ENCODE measurements at places on chromosomes 4 and X.

DNA sequence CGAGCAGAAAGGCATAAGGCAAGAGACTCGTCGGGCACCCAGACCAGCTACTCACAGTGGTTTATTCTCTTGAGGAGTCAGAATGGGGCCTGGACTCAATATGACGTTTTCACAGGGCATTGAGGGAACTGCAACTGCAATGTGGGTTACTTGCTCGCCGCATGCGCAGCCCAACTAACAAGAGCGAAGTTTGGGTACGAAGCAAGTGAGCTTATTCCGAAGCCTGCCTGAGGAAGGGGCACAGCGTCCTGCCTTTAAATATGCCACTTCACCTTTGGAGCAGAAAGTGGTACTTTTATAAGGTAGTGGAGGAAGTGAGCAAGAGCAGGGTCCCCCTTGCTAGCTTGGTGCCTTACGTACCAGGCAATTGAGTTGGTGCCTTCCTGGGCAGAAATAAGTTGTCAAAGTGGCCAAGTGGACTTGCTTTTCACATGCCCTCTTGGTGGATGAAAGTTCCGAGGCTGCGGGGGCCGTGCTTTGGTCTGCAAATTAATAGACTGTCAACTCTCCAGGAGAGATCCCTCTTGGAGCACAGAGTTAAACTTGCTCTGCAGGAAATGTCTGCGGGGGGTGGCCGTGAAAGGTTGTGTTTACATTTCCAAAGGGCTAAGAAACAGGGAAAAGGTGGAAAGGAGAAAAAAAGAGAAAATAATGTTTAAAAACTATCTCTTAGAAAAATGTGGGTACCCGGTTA is 480.4 kb downstream of the TRIML1 start:
- DNase-seq = no peak

- DNase-seq = no peak
Measured at GRCh38 chrX:25810202-25810601, 327.9 kb upstream of the MAGEB18 start.

DNA sequence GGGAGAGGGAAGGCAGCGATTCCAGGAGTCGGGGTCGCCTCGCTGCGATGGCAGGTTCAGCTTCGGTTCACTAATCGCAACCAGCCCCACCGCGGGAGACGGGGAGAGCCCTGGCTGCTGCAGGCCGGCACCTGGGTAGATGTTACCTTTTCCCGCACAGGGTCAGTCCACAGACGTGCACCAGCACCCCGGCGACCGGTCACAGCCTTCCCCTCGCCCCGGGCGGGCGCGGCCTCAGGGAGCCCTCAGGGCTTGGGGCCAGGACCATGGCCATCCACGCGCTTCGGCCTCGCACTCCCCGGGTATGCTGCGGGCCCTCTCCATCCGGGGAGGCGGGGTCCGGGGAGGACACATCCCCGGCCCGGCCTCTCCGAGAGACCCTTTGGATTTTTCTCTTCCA is 26.1 kb upstream of the EXOC1L start:
- DNase-seq = no peak

DNA sequence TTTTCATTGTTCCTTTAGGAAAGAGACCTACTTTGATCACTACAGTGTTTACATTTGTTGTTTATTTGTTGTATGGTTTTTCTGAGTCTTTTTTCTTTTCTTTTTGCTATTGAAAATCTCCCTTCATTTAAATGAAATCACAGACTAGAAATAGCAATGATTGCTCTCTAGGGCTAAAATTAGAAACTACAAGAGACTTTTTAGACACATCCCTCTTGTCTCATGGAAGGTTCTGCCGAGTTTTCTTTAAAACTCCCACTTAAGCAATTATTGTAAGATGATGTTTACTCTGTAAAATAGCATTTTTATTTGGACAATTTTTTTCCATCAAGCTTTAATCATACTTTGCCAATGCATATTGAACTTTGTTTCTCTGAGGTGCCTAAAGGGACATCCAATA is 136.6 kb downstream of the PALLD start:
- DNase-seq = no peak

DNA sequence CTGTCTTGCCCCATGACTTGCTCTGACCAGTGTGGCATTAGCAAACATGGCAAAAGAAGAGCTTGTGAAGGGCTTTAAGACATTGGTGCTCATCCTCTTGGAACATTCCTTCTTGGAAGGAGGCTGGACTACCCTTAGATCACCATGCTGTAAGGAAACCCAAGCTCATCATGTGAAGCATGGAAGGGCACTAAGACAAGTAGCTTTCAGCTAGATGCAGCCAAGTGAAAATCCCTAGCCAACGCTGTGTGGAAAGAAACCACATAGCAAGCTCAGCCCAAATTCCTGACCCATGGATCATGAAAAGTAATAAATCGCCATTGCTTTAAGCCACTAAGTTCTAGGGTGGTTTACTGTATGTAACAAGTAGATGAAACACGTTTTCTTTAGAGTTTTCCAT is 12.4 kb upstream of the PACRGL start:
- no peak for DNase-seq

GRCh38 chr4:108328383-108328732 is 159.6 kb upstream of the LEF1 start:
- no peak for DNase-seq

All from HL-60 (cell line).